ENCODE measurements at places on chromosomes 7 and 10. TPM values are rescaled to one million over a fixed set of nuclear protein-coding genes. Genes with fewer than 3 reads are reported as not detected.

Gene OR13A1
- 0.53 TPM for total RNA-seq

DNA sequence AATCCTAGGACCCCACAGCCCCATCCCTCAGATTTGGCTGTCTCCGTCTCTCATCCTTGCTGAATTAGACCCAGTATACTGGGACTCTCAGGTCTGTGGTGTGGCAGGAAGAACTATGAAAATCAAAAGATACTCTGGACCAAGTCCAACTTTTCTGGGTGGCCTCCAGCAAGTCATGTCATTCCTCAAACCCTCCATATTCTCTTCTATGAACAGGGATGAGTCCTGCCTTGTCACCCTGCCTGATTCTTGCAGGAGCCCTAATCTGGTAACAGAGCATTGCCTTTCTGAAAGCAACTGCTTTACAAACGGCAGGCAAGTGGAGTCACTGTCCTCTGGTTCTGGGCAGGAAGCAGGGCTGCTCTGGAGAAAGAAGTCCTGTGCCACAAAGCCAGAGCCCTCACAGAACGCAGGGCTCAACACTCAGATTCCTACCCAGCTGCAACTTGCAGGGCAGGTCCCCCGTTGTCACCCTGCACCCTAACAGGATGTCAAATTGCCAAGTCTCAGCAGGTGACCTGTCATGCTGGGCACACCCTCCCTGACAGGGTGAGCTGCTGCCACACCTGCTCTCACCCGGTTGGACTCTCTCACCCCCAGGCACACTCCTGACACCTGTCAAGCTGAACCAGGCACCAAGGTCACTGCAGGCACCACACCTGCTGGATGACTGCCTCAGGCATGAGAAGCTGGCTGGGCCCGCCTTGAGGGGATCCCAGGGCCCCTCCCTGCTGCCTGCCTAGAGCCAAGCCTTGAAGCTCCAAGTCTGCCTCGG, 227.7 kb downstream of the KCNMA1 start:
- no peaks in the 10 kb centered on the region for H3K27me3 ChIP-seq
- no peak overlapping the region for H3K27ac ChIP-seq
- no peaks in the 10 kb centered on the region for H3K36me3 ChIP-seq
- no peak for DNase-seq
- H3K4me3 ChIP-seq, result no peak overlapping the region

GRCh38 chr7:45920502-45921380, at the start of gene IGFBP3:
TSS of gene IGFBP3 (minus strand) at chr7:45921272. CDS start at chr7:45921140, 132 bp downstream.
- H3K4me3 ChIP-seq, result no peak within 1 kb of the TSS
- H3K27me3 ChIP-seq, result peaks cover 62% of the 10 kb centered on the region
- H3K4me1 ChIP-seq, result peaks cover 18% of the 10 kb centered on the region
- DNase-seq, result no peak
- no peak within 1 kb of the TSS for H3K27ac ChIP-seq

DNA sequence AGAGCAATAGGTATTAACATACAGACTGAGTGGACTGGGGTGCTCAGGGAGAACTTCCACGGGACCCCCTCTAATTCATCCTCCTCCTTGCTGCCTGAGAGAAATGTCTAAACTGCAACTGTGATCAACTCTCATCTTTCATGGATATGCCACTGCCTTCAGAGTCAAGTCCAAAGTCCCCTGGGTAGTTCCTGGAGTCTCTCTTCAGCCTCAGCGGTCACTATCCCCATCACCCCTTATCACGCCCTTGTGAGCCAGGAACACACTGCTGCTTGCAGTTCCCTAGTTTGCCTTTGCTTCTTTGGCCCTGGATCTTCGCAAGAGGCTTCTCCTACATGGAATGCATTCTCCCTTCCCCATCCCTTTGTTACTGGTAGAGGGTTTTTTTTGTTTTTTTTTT, 58.7 kb upstream of the AUTS2 start:
- no peaks in the 10 kb centered on the region for H3K4me1 ChIP-seq
- H3K27ac ChIP-seq, result no peak overlapping the region
- H3K27me3 ChIP-seq, result peaks cover 1% of the 10 kb centered on the region
- no peak for DNase-seq
- H3K36me3 ChIP-seq, result no peaks in the 10 kb centered on the region
- no peak overlapping the region for H3K4me3 ChIP-seq

All from activated B cell treated with CpG ODN at 0.5 μM for 24 hours (primary cell).